ENCODE measurements at places on chromosomes 12 and 14.

GRCh38 chr12:109088818-109089217 lies 4.5 kb downstream of the ALKBH2 start:
- no peak for DNase-seq

DNA sequence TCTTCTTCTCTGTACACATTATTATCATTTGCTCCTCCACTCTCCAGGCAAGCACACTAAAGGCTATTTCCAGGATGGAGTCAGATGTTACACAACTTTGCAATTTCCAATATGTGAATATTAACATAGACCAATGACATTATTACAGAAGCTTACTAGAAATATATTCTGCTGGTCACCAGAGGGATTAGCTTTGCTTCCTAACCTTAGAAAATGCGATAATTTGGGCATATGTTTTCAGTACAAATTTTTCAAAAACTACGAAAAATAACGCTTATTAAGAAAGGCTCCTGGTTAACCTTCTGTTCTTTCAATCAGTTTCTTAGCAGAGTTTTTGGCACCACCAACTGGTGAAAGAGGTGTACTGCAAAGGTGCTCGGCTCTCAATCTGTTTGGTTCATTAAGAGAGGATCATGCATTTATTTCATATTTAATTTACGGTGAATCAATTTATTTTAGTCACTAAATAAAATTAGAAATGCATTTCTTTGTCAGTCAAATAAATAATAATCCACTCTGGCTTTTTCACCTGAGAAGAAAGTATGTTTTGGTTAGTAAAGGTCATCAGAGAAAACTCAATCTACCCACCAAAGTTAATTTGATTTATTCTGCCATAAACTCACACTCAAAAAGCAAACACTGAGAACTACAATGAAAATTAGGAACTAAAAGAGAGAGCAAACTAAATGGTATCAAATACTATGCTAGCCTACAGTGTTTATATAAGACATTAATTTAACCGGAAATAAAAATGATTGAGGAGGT lies 39.2 kb downstream of the EFCAB11 start:
- DNase-seq = peak; percentile 76

DNA sequence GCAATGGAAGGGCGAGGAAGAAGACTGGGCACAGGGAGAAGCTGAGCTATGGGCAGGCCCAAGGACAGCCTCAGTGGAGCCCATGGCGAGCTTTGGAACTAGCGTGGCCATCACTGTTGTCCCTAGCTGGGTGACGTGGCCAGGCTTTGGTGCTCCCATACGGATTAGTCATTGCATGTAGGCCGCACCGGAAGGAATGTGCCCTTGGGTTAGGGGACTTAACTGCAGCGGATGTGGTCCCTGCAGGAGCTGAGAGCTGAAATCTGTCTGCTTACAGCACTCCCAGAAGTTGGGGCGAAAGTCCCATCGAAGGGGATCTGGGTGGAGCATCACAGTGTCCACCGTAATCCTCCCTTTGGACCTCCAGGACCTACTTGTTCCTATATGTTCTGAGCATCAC lies 133.7 kb downstream of the PAPOLA start:
- no peak for DNase-seq

- no peak for DNase-seq
Observed at GRCh38 chr12:47903151-47903611, 1.6 kb downstream of the VDR start.

- peak; percentile 57 for DNase-seq
Observed at GRCh38 chr12:57834086-57834876, 12.2 kb downstream of the CTDSP2 start.

DNA sequence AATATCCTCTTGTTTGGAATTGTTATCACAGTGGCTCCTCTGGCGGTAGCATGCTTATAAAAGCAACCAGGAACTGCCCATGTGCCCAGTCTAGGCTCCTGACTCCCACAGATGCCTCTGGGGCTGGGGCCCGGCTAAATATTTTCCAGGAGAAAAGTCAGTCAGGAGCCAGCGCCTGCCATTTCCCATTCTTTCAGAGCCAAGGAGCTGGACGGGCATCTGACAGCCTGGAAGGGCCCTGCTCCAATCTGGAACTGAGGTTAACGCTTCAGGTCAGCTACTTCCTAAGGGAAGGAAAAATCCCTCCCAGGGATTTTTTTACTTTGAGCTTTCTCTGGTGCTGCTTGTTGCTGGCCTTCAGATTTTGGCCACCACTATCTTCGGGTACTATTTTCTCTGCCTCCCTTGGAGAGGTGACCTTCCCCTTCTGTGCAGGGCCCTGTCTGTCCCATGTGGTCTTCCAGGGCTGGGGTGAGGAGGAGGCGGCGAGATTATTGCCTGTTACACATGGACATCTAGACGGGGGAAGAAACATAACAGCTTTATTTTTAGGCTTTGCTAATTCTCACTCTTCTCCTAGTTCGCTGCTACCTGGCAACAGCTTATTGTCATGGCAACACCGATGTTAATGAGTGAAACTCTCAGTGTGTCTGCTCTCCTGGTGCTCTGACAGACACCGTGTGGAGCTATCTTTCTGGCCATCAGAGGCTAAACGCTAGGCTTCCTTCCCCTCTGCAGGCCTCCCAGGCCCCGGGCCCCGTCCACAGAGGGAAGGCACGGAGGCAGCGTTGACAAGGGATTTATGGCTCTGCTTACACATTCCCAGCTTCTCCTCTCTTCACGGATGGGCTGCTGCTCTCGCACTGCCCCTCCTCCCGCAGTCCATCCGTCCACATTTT lies 160.4 kb downstream of the CACNA1C start:
- no peak for DNase-seq
